ENCODE measurements at places on chromosomes 3 and 15.
A peak's percentile ranks its signal among the peaks of the same experiment; 100 is the strongest.

DNA sequence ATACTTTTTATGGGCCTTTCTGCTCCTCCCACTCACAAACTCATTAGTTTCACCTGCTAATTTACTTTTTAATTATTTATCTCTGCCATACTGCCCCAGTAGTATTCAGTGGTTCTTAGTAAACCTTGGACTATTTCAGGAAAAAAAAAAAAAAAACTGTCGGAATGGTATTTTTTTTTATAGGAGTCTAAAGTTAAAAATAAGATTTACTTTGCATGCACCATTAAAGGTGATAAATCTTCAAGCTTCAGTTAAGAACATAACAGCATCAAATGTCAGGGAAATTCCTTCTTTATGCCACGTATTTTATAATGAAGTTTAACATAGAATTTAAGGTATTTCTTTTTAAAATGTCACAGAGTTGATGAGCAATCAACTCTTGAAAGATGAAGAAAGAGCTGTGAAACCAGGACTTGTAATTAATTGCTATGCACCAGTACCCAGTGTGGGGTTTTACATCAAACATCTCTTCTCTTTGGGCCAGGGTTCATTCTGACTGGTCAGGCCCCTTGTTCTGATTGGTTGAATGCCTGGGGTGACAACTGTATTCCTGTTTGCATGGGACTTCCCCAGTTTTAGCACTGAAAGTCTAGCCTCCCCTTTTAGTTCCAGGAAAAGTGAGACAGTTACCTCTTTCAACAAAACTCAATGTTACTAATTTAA, 40.3 kb upstream of the PTPRG start:
- DNase-seq, result peak; percentile 68

DNA sequence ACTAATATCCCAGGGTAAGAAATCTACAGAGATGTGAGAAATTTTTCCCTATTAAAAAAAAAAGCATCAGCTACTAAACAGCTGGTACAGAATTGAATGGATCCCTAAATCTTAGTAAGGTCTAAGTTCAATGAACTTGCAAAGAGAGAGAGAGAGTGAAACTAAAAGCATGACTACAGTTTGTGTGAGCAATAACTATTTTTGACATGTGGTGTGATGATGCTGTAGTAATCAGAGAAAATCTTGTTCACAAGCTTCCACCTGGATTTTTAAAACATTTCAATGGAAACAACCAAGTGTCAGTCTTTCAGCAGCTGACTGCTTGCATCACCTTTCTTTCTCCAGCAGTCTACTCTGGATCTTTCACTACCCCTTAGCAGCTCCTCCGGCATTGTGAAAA, 45.2 kb upstream of the ABI3BP start:
- no peak for DNase-seq

DNA sequence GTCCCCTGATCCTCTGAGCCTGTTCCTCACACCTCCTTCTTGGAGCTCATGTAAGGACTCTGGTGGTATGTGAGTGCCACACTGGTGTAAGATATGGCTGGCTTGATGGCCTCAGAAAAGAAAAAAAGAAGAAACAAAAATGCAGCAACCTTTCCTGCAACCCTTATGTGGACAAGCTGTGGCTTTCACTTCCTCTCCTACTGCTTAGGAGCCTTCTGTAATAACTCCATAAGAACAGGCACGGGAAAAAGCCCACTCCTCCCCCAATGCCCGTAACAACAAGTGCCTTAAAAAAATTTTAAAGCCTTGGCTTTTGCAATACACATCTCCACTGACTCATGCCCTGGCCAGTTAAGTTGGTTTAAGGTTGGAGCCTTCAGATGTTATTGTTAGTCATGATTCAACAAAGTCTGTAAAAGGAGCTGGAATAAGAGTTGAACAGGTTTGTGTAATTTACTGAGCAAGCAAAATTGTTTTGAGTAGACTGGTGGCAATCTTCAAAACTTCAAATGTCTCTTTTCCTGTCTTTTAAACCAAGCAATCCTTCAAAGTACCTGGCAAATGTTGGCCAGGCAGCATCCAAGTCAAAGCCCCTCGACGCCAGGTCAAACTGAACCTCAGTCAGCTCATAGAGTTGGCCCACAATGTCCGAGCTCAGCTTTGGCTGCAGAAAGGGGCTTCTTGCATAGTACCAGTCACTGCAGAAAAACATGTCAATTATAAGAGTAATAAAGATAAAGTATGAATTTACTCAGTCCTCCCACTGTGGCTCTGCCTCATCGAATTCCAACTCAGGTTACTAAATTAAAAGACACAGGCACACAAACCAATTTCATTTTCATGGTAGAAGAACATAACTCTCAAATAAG, 22.9 kb downstream of the FYCO1 start:
- no peak for DNase-seq

GRCh38 chr15:67674983-67675382, 132.5 kb downstream of the MAP2K5 start:
- DNase-seq, result no peak

- no peak for DNase-seq
Measured at GRCh38 chr3:178155521-178155920, 380.7 kb upstream of the KCNMB2 start.

- peak; percentile 39 for DNase-seq
Measured at GRCh38 chr3:18423401-18424212, 1.5 kb downstream of the SATB1 start.

DNA sequence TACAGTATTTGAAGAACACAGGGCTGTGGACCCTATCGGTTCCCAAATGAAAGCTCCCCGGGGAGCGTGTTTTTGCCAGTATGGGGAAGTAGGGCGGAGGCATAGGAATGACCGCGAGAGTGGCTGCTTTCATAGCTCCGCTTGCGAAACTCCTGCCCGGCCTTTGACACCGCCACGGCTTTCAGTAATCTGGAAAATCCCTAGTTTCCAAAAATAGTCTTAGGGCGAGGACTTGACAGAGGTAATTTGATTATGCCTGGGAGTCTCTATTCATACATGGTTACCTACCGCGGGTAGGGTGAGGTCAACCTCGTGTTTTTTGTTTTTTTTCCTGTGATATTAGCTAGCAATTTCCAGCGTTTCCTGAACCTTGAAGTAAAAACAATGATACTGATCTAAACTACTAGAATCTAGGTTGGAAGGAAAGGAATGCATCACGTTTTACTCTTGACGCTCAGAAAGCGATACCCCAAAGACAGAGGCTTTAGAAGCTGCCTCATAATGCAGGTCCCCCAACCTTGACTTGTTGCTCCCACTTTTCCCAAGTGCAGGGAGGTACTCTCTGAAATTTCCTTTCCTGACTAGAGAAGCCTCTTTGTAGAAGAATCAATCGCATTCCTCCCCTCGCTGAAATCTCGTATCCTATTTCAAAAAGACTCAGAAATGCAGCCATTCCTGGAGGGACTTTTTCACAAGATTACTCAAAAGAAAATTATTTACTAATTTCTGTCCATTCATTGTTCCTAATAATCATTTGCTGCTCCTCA, 894 bp upstream of the CCNL1 start:
- peak; percentile 44 for DNase-seq

- DNase-seq, result no peak
Measured at GRCh38 chr3:64049832-64050231, 26.5 kb upstream of the PSMD6 start.

- DNase-seq, result no peak
Measured at GRCh38 chr3:15614958-15615357, 13.4 kb downstream of the BTD start.

DNA sequence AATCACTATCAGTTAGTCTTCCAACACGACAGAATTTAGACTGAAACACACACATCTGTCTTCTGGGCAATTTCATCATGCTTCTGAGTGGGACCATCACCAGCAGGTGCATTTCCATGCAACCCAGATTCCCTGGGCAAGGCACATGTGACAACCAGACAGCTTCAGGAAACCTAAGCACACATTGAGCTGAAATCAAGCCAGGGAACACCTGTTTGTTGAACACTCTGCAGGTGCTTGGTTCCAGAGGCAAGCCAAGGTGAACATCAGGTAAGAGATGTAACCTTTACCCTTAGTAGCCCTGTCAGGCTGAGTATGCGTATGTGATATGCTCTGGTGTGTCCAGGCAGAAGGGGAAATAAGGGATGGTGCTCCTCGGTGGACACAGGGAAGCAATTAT, 3.3 kb upstream of the PSMD2 start:
- peak; percentile 1 for DNase-seq

GRCh38 chr15:76235186-76235826, 76.0 kb downstream of the ETFA start:
- no peak for DNase-seq

DNA sequence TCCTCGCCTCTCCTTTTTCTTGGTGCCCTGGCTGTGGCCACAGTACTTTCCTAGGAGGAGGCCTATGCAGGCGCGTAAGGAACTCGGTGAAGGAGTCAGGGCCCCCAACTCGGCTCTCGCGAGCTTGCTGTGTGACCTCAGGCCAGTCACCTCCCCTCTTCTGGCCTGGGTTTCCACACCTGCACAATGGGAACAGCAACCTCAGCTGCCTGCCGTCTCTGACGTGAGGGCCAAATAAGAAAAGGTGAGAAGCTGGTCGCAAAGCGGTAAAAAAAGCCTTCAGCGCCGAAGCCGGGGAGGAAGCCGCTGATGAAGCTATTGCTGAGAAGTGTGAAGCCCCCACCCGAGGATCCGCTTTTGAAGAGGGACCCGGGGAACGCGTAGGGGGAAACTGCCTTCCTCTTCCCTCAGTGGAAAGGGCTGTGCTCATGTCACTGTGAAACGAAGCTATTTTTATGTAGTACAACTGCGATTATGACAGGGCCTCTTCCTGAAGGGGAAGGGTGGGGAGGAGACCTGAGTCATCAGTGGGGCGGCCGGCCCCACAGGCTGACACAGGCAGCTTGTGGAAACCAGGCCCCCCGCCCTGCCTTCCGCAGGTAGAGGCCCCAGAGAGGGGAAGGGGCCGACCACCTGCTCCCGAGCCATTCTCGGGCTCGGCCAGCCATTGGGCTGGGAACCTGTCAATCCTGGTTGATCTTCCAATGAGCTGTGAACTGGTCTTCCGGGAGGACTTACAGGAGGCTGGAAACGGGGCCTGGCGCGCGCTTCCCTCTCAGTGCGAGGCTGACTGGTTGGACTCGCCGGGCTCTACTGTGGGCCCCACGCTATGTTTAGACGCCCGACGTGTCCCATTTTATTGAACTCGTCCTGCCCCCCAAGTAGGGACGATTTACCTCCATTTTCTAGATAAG, 18.0 kb upstream of the ANKDD1A start:
- peak; percentile 89 for DNase-seq

GRCh38 chr15:32851572-32851971, 133.8 kb downstream of the GREM1 start:
- DNase-seq, result no peak

DNA sequence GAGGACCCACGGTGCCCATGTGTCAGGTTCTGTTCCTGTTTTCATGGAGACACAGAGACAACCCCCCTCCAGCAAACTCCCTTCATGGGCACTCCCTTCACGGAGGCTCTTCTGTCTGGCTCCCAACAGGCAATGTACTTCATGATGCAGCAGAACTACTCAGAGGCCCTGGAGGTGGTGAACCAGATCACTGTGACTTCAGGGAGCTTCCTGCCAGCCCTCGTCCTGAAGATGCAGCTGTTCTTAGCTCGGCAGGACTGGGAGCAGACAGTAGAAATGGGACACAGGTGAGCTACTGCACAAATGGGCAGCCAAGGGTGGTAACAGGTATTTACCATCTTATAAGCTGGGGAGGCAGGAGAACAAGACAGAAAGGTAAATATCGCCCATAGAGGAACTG, 7.0 kb downstream of the TTC21A start:
- no peak for DNase-seq

DNA sequence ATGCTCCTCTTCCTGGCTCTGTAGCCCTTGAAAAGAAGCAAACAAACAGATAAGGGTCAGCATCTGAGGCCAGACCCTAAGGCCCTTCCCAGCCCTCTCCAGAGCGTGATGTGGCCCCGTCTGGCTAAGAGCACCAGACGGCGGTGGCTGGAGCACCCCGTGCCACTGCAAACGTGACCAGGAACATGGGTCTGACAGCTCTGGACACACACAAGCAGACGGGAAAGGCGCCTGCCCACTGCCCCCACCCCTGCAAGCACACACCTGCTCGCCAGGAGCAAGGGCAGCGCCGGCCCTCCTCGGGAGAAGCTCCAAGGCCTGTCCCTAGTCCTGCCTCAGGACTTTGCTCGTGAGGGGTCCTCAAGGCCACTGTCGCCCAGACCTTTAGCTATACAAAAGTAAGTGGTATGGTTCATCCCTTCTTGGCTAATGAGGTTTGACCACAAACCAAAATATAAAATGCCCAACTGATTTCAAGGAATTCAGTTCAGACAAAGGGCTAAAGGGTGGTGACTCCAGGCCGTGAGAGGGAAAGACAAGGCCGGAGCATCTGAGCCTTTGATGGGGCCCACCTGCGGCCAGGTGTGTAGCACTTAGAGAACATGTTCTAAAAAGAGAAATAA, 90.4 kb downstream of the XXYLT1 start:
- no peak for DNase-seq

- no peak for DNase-seq
Measured at GRCh38 chr3:178482981-178483380, 53.3 kb upstream of the KCNMB2 start.

DNA sequence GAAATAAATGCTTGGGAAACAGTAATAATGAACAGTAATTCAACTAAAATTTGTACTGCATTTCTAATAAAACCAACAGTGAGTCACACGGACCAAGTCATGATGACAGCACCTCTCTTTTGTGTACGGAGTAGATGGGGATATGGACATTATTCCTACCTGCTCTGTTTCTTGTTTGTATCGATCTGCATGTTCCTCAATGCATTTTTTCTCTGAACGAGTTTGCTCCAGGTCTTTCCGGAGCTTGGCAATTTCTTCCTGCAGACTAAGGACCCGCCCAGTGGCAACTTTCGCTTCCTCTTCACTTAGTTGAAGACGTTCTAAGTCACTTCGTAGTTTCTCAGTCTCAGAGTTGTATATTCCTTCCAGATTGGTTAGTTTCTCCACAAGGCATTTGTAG, 74.4 kb upstream of the MYO5C start:
- DNase-seq, result no peak

DNA sequence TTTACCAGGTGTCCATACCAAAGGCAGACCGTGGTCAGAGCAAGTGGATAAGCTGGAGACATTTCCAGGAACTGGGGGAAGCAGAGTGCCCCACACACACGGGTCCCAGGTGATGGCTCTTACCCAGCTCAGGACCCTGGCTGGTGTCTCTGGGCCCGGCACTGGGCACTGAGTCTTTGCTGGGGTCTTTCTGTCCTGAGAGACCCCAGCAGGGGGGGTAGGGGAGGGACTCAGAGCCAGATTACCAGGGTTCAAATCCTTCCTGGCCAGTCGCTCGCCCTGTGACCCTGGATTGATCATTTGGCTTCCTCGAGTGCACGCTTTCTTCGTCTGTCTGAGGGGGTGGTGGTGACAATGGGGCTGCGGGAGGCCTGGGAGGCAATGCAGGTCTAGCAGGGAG, 95.7 kb downstream of the PLXNA1 start:
- no peak for DNase-seq

- DNase-seq, result no peak
Measured at GRCh38 chr3:111729087-111729846, 129.8 kb upstream of the PHLDB2 start.
